ENCODE measurements at places on chromosomes 13 and 19.

DNA sequence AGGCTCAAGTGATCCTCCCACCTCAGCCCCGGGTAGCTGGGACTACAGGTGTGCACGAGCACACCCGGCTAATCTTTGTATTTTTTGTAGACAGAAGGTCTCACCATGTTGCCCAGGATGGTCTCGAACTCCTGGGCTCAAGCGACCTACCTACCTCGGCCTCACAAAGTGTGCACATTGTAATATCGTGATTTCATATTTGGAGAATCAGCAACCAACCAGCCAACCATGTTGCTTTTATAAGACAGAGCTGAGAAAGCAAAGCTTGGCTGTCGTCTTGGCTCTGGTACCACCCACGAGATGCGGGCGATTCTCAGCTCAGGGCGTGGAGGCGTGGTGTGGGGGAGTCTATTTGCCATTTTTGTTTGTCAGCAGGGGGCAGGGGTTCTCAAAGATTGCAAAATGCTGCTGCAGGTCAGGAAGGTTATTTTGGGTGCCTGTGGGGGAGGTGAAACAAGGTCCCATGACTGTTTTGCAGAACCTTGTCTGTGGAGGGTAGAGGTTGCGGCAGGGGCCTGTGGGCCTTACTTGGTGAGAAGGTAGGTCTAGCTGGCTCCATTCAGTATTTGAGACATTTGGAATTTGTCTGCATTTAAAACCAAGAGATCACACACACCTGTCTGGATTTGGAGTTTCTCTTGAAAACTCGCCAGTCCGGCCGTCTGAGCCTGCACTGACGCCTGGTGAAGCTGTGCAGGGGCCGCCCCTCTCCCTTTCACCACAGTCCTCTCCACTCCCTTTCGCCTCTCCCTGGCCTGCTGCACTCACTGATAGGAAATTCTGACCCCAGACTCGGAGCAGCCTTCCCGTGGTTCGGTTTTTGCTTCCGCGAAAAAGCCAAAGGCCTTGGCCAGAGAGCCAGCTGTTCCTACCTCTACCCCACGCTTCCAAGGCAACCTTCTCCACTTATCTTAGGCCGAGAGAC, 15.4 kb downstream of the TNFAIP8L1 start:
- no peak for ATAC-seq

DNA sequence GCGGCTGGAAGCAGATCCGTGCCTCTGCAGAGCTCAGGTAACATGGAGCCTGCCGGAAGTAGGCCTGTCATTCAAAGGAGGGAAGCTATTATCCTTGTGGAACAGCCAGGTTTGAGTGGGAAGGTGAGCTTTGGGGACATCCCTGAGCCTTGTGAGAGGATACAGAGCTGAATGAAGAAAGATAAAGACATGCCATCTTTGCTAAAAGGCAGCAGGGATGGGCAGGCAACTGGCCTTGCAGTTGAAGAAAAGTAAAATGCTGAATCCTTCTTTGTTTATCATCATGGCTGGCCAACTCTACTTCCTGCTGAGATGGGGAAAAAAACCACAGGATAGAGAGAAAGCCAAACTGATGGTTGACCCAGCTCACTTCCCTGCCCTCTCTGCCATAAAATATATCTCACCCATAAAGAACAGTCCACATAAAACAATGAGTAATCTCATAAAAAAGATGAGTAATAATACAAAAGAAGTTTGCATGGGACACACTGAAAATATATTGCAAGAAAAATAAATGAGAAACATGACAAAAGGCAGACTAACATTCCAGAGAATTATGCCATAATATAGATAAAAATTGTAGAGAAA, 226.3 kb downstream of the DLEU7 start:
- no peak for ATAC-seq

DNA sequence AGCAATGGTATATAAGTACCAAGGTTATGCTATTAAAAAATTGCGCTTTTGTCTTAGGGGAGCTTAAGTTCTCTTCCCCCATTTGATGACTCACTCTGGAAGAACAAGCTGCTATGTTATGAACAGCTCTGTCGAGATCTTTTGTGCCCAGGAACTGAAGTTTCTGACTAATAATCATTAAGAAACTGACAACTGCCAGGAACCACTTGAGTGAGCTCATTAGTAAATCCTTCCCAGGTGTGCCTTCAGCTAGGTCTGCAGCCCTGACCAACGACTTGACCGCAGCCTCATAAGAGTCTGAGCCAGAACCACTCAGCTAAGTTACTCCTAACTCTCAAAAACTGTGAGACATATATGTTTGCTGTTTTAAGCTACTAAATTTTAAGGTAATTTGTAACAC, 147.8 kb downstream of the SLITRK6 start:
- ATAC-seq, result no peak

DNA sequence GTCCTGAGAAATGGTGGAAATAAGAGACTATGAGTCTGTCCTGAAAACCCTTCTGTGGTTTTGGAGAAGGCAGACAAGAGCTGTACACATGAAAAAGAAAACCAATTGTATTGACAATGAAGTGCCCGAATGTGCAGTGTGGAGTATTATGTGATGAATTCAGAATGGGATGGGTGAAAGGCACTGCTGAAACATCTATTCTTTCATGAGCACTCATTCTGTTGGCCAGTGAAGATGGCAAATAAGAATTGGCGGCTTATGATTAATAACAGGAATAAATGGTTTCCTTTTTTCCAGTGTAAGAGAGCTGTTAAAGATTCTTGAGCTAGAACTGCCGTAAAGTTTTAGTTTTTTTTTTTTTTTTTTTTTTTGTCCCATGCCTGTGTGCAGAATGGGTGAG, 5.7 kb downstream of the POLR1D start:
- no peak for ATAC-seq

Data from gastroesophageal sphincter (tissue), 4 donors.